ENCODE measurements at places on chromosomes 2 and 18.

DNA sequence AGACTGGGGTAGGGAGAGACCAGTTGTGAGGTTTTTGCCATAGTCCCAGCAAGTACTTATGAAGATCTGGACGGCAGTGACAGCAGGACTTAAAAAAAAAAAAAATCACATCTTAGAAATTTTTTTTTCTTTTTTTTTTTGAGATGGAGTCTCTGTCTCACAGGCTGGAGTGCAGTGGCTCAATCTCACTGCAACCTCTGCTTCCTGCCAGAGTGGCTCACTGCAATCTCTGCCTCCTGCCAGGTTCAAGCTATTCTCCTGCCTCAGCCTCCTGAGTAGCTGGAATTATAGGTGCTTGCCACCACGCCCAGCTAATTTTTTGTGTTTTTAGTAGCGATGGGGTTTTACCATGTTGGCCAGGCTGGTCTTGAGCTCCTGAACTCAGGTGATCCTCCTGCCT is 22.4 kb upstream of the STAT4 start:
- DNase-seq, result no peak

DNA sequence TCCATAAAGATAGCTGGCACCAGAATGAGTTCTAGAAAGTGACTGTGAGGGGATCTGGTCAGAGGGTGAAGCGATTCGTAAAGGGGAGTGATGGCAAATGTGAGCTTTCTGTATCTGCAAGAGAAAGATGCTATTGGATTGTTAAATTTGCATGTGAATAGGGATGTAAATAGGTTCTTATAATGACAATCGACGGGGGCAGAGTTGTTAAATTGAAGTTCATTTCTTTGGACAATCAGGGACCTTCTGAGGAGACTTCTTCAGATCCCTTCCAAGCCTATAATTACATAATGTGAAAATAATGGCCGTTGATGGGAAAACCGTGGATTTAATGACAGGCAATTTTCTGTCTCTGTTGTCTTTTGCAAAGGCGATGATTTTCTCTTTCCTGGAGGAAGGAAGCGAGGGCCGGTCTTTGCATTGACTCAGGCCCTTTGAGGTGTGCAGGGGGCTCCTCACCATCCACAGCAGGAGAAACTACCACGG is 52.2 kb upstream of the TMEM18 start:
- no peak for DNase-seq

DNA sequence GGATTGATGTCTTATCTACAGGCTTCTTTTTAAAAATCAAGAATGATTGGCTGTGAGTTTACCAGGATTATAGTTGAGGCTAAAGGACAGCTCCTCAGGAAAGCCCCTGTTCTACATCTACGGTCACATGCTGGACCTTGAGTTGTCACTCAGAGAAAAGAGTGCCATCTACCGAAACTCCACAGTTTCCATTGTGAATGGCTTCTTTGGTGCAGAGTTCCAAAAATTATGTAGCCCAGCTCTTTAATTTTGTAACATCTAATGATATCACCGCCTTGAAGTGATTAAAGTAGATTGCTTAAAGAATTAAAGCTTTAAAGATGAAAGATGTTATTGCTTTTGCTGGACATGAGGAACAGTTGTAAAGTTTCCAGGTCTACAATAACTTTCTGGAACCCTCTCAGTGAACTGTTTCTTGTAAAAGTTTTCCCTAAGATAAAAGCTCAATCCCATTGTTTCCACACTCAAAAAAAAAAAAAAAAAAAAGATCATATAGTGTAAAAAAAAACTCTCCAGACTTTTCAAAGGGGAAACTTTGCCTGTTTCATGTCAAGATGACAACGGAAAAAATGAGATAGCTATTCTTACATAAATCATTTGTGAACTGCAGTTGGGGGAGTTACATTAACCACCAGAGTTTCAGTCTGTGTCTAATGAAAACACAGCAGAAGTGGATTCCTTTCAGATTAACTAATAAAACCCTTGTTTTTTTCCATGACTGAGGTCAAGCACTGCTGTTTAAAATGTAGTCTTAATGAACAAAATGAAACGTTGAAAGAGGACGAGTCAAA is 4.3 kb downstream of the COL3A1 start:
- DNase-seq, result no peak

GRCh38 chr18:10349561-10349960 is 104.9 kb upstream of the APCDD1 start:
- DNase-seq, result no peak

GRCh38 chr2:173513107-173513727 is 158.5 kb downstream of the CDCA7 start:
- DNase-seq, result no peak

DNA sequence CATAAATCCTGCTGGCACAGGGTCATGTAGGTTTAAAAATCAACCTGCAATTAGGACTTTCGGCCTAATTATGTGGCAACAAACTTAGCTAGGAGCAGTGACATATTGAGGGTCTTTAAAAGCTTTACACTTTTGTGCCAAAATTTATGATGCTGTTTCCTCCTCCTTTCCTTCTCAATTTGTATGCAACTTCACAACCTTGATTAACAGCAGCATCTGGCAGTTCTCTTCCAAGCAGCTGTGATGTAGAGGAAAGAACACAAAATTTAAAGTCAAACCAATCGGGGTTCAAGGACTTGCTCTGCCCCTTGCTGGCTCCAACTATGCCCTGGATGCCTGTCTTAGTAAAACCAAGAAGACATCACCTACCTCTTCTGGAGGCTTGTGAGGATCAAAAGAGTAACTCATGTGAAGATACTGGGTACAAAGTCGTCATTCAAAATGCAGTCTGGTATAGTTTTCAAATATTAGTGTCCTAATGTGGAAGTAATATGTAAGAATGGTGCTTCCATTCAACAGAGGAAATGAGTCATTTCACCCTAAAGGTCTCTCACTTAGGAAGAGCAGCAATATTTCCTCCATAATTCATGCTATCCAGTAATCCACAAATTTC is 94.7 kb downstream of the ANKRD44 start:
- no peak for DNase-seq

- no peak for DNase-seq
Observed at GRCh38 chr18:48897531-48897930, 53.2 kb downstream of the SMAD7 start.

DNA sequence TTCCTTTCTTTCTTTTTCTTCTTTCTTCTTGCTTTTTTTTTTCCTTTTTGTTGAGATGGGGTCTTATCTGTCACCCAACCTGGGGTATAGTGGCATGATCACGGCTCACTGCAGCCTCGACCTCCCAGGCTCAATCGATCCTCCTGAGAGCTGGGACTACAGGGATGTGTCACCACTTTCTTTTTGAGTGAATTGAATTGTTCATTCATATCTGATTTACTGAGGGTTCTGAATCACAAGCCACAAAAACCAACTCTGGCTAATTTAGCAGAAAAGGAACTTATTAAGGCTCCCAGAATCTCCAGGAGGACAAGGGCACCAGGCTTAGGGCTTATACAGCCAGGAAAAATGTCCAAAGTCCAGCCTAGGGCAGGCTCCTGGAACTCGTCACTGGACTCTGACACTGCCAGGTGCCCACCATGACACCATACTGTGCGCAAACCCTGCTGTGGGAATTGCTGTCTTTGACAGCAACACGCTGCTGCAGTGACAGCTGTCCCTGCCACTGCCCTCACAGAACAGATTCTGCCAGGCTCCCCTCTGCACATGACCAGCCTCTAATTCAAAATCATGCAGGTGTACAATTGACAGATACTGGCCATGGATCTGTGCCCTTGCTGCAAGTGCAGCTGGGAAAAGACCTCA is 42.9 kb upstream of the EML6 start:
- no peak for DNase-seq

GRCh38 chr18:8348051-8348720 is 261.1 kb upstream of the RAB12 start:
- DNase-seq, result no peak

GRCh38 chr2:234629596-234629995 is 132.7 kb upstream of the ARL4C start:
- no peak for DNase-seq

- DNase-seq, result no peak
Observed at GRCh38 chr2:69514406-69514805, 77.2 kb upstream of the NFU1 start.

GRCh38 chr2:168529900-168530561 is 74.0 kb downstream of the CERS6 start:
- DNase-seq, result no peak

DNA sequence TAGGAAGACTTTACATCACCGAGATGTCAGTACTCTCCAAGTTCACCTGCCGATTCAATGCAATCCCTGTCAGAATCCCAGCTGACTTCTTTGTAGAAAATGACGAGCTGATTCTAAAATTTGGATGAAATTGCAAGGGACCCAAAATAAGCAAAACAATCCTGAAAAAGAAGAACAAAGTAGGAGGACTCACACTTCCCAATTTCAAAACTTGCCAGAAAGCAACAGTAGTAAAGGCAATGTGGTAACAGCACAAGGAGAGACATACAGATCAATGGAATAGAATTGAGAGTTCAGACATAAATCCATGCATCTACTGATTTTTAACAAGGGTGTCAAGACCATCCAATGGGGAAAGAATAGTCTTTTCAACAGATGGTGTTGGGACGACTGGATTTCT is 52.2 kb downstream of the SMAD7 start:
- DNase-seq, result no peak

Measured in activated CD4-positive, CD25-positive, alpha-beta regulatory T cell (primary cell).